Kidney epithelial cell (primary cell): ENCODE measurements at places on chromosomes 4 and X. TPM values are rescaled to one million over a fixed set of nuclear protein-coding genes. Genes with fewer than 3 reads are reported as not detected.

DNA sequence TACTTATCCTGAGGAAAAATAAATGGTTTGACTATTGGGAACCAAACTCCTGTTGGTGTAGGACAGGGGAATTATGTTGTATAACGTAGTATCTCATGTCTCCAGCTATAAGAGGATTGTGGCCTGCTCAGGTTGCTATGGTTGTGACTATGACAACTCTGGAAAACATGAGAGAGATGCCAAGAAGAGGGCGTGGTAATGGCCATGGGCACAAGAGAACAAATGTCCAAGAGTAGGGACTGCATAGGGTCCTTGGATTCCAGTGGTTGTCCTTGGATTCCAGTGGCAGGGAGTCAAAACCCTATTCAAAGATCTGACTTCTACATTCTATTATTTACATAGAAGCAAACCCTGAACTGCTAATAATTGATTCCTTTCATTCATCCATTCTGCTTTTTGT is 6.8 kb upstream of the MOB1B start:
- DNase-seq: no peak

- DNase-seq: no peak
Measured at GRCh38 chrX:130575831-130576389, 174.1 kb downstream of the RBMX2 start.

The MTM1 gene
- 6.6 and 12.4 TPM in 2 replicates for total RNA-seq

The NPY1R gene
- 1.7 and 2.7 TPM in 2 replicates for total RNA-seq

The FAM47E gene
- total RNA-seq: 2.3 and 3.1 TPM in 2 replicates

DNA sequence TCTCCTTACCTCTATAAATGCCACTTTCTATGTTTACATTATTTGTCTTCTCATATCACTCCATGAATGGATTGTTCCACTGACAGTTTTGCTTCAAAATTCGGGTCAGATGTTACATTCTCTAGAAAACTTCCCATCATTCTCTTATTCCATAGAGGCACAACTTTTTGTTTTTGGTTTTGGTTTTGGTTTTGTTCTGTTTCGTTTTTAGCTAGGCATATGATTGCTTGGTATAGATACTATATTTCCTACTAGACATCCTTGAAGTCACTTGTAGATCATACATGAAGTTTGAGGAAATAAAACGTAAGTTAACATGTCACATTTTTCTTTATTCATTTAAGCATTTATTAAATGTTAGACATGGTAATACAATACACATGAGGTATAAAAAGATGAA is 961.0 kb downstream of the PCDH18 start:
- no peak for DNase-seq

DNA sequence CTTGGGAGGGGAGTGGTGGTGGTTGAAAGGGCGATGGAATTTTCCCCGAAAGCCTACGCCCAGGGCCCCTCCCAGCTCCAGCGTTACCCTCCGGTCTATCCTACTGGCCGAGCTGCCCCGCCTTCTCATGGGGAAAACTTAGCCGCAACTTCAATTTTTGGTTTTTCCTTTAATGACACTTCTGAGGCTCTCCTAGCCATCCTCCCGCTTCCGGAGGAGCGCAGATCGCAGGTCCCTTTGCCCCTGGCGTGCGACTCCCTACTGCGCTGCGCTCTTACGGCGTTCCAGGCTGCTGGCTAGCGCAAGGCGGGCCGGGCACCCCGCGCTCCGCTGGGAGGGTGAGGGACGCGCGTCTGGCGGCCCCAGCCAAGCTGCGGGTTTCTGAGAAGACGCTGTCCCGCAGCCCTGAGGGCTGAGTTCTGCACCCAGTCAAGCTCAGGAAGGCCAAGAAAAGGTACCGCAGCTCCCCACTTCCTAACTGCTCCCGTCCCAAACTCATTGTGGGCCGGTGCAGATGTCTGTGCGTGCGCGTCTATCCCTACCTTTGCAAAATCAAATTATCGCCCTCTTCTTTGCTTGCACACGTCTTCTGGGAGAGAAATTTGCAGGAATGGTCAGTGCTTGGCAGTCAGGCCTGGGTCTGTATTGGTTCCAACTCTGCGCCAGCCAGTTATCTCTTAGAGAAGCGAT is 533 bp downstream of the IL15 start:
- DNase-seq: no peak

- no peak for DNase-seq
Measured at GRCh38 chrX:107750263-107750662, 25.3 kb downstream of the TSC22D3 start.

- no peak for DNase-seq
Measured at GRCh38 chr4:137226900-137227299, 305.4 kb downstream of the PCDH18 start.

DNA sequence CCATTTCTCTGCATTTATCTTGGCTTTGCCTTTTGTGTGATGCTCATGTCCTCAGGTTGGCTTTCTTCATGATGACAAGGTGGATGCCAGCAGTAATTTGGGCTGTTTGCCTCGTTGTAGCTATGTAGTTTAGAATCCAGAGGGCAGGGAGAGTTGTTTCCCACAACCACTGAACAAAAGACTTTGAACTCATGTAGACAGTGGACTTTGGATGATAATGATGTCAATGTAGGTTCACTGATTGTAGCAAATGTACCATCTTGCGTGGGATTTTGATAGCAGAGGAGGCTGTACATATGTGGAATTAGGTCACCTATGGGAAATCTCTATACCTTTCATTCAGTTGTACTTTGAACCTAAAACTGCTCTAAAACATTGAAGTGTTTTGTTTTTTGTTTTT is 41.3 kb downstream of the MND1 start:
- DNase-seq: no peak

DNA sequence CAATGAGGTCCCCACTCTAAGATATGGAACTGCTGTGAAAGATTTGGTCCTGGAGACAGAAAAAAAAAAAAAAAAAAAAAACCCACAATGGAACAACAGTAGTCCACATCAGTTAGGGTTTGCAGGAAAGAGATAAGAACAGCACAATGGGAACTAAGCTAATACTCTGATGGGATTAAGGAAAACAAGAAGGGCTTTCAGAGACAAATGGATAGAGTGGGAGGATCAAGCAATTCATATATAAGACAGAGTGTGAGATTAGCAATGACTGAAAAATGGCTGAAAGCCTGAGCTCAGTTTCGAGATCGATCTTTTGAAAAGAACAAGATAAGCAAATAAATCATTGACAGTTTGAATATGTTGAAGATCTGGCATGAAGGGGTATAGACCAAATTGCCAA is 188.4 kb upstream of the TRPC5 start:
- no peak for DNase-seq

DNA sequence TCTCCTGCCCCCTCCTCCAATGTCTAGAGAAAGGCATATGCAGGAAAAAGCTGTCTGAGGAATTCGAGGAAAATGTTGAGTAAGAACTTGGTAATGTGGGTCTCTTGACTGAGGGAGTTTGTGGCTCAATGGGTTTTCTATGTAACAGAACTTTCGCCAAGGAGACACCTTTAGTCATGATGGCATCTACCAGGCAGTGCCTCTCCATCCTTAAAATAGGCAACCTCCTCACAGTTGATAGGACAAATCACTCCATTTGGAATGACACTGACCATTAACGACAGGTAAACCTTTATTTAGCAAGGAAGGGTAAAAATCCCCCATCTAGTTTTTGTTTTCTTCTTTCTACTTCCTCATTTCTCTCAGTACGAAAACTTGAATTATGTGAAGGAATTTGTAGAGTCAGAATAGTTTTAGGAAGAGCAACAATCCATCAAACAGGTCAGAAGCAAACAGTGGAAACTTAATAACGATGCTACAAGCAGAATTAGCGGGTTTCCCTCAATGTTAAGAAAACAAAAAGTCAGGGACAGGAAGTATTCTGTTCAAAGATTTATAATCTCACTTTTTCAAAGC is 2.7 kb downstream of the GSX2 start:
- no peak for DNase-seq

- no peak for DNase-seq
Measured at GRCh38 chrX:8126092-8126491, 45.0 kb downstream of the VCX2 start.

- DNase-seq: no peak
Measured at GRCh38 chrX:82816562-82816961, 691.5 kb upstream of the POU3F4 start.

GRCh38 chrX:46547857-46548256 is 2.6 kb upstream of the ZNF674 start:
- peak; percentile 49 for DNase-seq

- no peak for DNase-seq
Measured at GRCh38 chr4:91887926-91888325, 415.8 kb upstream of the GRID2 start.

DNA sequence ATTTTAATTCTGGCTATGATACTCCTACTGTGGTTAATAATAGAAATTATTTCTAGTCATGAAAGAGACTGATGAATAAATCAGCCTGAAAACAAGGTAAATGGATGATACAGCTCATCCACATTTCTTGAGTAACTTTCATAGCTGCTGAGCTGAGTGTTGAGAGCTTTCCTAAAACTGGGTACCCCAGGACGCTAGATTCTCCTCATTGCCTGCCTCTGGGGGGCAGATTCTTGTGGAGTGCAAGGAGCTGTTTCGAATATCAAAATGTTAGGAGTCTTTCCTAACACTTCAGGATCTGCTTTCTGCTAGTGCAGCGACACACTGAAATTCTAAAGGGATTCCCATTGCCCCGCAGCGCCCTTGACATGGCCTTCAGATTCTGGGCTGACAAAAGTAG is 2.1 kb downstream of the MND1 start:
- no peak for DNase-seq

GRCh38 chr4:129239088-129239487 is 143.1 kb downstream of the C4orf33 start:
- no peak for DNase-seq

The DCAF8L1 gene
- total RNA-seq: not detected in 2 replicates

The PAGE1 gene
- not detected in 2 replicates for total RNA-seq

The AWAT2 gene
- not detected in 2 replicates for total RNA-seq

GRCh38 chr4:156252358-156252921 is 298.8 kb upstream of the CTSO start:
- DNase-seq: no peak

- DNase-seq: no peak
Measured at GRCh38 chrX:54994099-54994498, at the start of gene PFKFB1. TSS of gene PFKFB1 (minus strand) at chrX:54994188. CDS start at chrX:54994007, 181 bp downstream.

- no peak for DNase-seq
Measured at GRCh38 chrX:74259885-74260491, 44.0 kb upstream of the ZCCHC13 start.

DNA sequence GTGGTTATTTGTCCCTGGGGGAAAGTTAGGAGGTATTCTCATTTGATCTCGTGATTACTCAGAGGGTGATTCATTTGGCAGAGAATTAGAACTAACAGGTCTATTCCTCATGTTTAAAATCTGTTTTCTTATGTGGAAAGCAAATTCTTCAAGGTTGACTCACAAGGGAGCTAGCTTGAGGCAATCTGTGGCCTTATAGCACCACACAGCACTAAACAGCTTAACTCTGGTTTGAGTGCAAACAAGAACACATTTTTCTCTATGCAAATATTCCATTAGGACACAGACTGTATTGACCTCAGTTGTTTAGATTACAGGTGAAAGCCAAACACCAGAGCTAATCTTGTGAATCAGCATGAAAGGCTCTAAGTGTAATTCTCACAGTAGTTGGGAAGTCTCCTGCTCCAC is 694.4 kb upstream of the POU3F4 start:
- DNase-seq: peak; percentile 83

The RXFP1 gene
- total RNA-seq: not detected in 2 replicates

DNA sequence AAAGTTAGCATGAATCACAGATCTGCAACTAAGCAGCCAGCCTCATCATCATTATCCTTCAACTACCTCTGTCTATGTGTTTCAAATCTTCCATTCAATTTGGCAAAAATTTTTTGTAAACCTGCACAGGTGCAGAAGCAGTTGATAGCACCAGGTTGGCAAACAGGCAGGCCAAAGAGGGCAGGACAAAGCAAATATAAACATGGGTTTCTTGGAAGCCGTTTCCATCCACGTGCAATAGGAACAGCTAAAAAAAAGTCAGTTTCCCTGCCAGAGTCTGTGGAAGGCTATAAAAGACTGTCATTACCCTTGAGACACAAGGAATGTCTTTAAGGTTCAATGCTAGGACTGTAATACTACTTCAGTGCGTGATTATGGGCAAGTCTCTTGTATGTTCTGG is 253.2 kb downstream of the PDHA2 start:
- DNase-seq: no peak

GRCh38 chr4:24470666-24471485 is 113.5 kb downstream of the DHX15 start:
- DNase-seq: no peak

GRCh38 chrX:14598330-14598729 is 69.0 kb downstream of the GLRA2 start:
- no peak for DNase-seq

GRCh38 chrX:136191171-136191570 is 43.8 kb downstream of the FHL1 start:
- no peak for DNase-seq

DNA sequence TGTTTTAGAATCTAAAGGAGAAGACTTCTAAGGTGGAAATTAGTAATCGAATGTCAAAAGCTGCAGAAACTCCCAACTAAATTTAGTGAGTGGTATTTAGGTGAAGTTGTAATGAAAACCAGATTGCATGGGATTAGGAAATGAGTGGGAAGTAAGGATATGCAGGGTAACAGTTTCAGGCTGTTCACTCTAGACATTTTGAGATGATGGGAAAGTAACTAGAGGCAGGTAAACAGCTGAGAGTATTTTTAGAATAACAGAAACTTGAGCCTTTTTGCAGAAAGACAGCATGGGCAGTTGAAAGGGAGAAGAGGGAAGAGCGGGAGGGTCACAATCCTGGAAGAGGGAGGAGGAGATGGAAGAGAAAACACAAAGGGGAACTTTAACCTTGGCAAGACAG is 12.7 kb downstream of the SPRY1 start:
- no peak for DNase-seq

The GABRB1 gene
- not detected in 2 replicates for total RNA-seq

The DTHD1 gene
- not detected in 2 replicates for total RNA-seq
